ENCODE measurements at places on chromosomes 1 and 21.

DNA sequence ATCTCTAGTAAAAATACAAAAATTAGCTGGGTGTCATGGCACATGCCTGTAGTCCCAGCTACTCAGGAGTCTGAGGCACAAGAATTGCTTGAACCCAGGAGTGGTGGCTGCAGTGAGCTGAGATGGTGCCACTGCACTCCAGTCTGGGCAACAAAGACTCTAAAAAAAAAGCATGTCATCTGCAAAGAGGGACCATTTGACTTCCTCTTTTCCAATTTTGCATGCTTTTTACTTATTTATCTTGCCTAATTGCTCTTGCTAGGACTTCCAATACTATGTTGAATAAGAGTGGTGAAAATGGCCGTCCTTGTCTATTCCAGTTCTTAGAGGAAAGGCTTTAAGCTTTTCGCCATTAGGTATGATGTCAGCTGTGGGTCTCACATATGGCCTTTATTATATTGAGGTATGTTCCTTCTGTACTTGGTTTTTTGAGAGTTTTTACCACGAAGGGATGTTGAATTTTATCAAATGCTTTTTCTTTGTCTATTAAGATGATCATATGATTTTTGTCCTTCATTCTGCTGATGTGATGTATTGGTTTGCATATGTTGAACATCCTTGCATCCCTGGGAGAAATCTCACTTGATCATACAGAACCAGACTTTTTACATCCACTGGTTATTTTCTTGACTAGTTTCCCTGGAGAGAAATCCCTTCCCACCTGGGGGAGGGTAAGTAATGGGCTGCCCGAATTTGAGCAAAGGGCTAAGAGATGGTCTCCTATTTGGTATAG is 17.0 kb upstream of the RAP1GAP start:
- no peak for DNase-seq

GRCh38 chr1:168550971-168551370 is 7.2 kb upstream of the XCL2 start:
- no peak for DNase-seq

DNA sequence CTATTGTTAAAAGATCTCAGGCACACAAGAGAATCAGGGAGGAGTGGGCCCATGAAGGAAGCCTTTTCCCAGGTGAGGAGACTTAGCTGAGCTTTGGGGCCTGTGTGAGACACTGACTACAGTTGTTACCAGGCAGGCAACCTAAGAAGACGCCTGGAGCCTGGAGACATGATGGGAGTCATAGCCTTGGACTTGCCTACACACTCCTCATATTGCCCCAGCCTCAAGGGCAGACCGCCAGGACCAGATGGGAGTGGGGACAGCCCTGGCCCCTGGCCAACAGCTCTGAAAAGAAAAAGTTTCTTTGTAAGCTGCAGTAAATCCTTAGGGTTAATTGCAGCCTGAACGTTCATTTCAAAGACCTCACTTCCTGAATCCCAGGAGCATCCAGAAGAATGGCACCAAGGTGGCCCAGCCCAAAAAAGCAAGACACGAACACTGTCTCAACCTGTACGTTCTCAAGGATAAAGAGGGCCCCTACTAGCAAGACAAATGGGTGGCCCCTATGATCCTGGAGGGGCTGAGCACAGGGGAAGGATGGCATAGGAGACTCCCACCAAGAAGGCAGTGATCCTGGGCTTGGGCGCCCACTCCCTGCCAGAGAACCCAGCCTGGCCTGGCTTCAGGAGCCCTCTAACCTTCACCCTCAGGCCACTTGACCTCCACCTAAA is 33.2 kb upstream of the BTG2 start:
- no peak for DNase-seq

- DNase-seq, result no peak
Measured at GRCh38 chr1:41700581-41700980, 216.1 kb upstream of the EDN2 start.

DNA sequence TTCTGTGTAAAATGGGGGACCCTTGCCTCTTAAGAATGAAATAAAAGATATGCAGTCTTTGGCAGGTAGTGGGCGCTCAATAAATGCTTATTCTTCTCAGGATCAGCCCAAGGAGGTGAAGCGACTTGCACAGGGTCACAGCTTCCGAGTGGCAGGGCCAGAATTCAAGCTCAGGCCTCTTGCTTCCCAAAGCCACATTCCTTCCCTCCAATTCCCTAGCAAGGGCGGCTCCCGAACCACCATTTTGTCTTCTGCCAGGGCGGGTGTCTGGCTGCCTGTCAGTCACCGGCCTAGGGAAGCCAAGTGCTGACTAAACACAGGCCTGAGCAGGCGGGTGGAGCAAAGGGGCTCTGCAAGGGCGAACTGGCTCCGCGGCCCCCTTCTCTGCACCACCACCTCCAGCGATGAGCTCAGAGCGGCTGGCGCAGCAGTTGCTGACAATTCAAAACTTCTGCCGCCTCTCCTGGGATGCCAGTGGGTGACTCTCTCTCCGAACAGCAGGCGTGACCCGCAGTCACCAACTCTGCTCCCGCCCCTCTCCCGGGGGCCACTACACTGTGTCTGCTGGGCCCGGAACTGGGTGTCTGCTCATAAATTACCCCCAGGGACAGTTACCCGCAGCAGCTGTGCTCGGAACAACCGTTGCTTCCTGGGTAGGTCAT is 10.8 kb downstream of the GPR3 start:
- no peak for DNase-seq

DNA sequence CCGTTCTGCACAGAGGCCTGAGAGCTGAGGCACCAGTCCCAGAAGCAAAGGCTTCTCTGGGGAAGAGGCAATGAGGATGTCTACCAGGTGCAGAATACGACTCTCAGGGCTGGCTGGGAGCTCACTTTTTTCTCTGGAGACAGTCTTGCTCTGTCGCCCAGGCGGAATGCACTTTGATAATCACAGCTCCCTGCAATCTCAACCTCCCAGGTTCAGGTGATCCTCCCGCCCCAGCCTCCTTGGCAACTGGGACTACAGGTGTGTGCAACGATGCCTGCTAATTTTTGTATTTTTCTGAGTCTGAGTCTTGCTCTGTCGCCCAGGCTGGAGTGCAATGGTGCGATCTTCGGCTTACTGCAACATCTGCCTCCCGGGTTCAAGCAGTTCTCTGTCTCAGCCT is 17.6 kb downstream of the NADK start:
- DNase-seq, result no peak

DNA sequence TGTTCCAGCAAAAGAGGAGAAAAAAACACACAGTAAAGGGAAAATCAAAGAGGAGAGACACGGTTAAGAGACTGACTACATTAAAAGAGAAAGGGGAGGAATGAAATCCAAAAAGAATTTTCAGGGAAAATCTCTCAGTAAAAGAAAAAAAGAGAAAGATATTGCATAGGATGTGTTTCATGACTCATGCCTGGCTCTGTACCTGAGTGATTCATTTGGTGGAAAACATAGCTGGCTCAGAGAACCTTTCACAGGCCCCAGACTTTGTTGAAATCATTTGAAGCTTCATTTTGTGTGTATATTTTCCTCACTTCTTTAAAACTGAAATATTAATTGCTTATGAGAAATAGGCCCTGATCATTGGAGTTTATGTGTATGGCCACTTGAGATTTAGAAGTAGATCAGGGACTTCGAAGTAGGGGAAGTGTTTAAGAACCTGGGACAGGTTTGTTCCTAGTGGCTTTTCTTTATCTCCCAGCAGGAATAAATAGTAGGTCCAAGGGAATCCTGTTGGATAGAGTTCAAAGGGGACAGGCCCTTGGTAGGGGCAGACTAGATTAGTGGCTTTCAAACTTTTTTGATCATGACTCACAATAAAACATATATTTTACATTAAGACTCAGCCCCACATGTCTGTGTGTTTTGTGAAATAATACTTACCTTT is 239.1 kb upstream of the SGIP1 start:
- DNase-seq, result no peak

GRCh38 chr1:93844262-93845045 is 34.6 kb downstream of the DNTTIP2 start:
- peak; percentile 40 for DNase-seq

DNA sequence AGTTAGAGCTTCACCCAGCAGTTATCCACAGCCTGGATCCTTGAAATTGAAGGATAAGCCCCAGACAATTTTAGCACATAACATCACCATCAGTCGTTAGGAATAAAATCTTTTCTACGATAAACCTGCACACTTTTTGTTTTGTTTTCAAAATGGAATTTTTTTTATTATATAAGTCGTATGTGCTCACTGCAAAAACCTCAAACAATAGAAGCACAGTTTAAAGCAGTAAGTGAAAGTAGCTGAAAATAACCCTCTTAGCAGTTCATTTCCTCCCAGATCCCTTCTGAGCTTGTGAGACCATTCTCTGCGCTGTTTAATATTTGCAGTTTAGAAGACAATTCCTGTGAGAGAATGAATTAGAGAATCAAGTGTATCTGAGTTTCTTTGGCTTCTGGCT is 38.3 kb downstream of the ELK4 start:
- DNase-seq, result peak; percentile 41

- no peak for DNase-seq
Measured at GRCh38 chr1:167784876-167785550, 63.2 kb downstream of the MPZL1 start.

GRCh38 chr1:42733415-42734200 is 6.4 kb downstream of the CLDN19 start:
- no peak for DNase-seq

GRCh38 chr21:37647781-37648180 is 268.5 kb downstream of the KCNJ6 start:
- no peak for DNase-seq

DNA sequence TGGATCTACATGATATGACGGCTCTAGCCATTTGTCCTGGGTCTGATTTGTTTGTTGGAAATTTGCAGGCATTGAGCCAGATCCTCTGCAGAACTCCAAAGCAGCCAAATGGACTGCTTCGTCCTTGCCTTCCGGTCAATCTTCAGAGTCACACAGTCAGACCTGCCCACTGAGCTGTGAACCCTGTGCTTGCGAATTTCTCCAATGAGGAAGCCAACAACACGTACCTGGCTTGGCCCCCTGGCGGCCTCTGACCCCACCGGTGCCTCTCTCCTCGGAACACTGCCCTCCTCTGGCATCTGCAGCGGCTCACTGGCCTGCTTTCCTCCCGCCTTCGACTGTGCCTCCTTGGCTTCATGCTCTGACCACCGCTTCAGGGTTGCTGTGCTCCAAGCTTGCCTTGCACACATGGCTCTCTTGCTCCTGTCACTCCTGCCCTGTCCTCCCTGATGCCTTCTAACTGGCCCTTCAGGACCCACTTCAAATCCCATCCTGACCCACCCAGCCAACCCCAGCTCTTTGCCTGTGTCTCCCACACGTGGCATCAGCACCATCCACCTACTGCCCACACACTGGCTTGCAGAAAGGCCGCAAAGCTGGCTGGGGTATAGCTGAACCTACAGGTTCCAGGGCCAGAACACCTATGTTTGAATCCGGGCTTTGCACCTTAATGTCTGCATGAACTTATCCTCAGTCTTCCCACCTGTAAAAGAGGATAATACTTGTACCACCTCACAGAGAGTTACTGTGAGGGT is 128.2 kb downstream of the KCNN3 start:
- DNase-seq, result no peak

- DNase-seq, result no peak
Measured at GRCh38 chr1:91065337-91065736, 43.5 kb upstream of the ZNF644 start.

DNA sequence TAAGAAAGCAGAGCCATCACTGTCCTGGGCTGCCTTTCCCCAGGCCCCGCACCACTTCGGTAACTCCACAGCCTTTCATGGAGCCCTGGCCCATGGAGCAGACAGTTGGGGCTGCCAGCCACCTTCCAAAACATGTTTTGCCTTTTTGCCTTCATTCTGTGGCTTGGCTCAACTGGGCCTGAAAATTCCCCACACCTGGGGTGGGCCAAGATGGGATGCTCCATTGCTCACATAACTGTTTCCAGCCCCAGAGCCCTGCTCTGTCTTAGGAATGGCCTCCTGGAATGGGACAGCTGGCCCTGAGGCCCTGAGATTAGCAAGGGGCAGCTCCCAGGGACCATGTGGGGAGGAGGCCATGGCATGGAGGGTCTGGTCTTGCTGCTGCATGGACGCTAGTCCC is 10.9 kb upstream of the PRELP start:
- DNase-seq, result no peak

DNA sequence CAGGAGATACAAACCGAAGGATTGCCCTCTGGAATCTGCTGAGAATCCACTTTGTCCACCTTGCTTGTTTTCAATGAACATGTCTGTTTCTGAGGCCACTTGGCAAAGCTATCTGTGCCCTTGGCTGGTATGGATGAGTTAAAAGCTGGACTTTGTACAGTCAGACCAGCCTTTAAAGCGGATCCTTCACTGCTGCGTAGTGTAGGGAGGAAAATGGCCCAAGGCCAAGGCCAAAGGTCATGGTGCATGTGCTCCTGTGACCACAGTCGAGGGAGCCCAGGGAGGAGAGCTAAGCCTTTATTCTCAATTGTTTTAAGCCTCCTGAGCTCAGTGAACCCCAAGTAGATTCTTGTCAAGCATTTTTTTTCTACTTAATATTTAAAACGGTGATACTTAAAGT is 37.0 kb downstream of the KCNJ15 start:
- no peak for DNase-seq

DNA sequence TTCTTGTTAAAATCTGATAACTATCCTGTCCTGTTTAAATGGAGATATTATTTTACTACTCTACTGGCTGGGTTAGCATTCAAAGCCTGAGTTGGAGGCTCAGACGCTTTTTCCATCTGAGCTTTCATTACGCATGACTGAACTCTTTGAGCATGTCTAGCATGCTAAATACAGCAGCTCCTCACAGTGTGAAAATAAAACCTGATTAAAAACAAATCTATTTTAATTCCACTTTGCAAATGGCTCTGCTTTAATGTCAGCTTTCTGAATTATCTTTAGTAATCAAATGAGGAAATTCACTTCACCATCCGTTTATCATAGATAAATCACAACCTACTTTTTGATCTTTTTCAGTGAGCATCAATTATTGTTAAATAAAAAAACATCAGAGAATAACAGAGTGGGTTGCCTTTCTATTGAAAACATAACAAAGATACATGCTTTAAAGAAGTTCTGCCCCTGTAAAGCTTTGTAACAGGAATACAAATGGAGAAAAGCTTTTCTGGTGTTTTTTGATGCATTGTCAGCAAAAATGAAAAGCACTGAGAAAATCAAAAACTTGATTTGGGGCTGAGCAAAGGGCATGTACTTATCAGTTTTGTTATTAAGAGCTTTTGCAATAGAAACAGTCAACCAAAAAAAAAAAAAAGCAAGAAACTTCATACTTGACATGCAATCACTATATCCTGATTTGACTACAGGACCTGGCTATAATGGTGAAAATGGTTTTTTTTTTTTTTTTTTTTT is 3.5 kb upstream of the SPEN start:
- no peak for DNase-seq

Measured in CD8-positive, alpha-beta T cell (primary cell).